Naive B cell (primary cell): ENCODE measurements at places on chromosomes 1 and 21.
A peak's percentile ranks its signal among the peaks of the same experiment; 100 is the strongest.

DNA sequence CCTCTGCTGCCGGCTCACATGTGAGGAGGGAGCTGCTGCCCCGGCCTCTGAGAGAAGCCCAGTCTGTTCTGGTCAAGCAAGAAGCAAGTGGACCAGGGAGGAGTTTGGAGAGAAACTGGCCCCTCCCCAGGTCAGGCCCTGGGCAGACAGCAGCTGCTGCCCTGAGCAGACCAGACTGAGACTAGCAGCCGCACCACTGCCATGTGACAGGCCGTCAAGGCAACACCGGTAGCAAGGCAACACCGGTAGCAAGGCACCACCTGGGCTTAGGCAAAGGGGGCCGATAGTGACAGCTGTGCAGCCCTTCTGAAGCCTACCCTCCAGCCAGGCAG lies 50.3 kb downstream of the ARHGEF16 start:
- DNase-seq = no peak

- DNase-seq = no peak
Measured at GRCh38 chr1:212953321-212953720, 3.0 kb downstream of the VASH2 start.

- no peak for DNase-seq
Measured at GRCh38 chr21:34762786-34763185, 94.0 kb downstream of the CLIC6 start.

GRCh38 chr21:17726047-17726829 lies 92.9 kb downstream of the C21orf91 start:
- DNase-seq = no peak

DNA sequence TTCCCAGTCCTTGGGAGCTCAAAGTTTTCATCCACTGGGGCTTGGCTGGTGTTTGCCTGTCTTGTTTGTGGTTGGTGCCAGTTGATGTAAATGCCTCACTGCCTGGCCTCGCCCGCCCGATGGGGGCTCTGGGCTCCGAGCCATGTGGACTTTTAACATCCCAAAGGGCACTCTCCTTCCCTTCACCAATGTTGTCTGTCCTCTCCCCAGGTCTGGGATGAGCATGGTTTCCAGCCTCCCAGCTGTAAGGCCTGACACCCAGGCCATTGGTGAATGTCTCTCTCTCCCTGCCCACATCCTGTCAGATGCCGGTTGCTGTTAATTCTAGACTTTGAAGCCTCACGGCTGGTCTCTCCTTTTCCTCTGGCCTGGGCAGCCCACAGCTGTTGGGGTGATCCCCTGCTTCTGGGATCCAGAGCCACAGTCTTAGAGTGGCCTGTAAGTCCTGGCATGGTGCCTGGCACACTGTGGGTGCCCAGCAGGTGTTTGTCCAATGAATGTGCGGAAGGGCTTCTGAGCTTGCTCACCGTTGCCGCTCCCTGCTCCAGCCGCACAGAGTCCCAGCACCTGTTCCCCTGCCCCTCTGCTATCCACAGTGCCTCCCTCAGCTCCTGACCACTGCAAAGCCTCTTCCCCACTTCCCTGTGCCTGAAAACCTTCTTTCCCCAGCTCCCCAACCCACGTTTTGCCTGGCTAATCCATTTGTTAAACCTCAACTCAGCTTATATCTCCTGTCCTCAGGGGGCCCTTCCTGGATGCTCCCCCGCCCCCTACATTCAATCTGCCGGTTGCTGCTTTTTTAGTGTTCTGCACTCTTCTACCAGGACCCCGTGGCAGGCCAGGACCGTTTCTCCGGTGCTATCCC lies 3.3 kb upstream of the C1orf174 start:
- no peak for DNase-seq

DNA sequence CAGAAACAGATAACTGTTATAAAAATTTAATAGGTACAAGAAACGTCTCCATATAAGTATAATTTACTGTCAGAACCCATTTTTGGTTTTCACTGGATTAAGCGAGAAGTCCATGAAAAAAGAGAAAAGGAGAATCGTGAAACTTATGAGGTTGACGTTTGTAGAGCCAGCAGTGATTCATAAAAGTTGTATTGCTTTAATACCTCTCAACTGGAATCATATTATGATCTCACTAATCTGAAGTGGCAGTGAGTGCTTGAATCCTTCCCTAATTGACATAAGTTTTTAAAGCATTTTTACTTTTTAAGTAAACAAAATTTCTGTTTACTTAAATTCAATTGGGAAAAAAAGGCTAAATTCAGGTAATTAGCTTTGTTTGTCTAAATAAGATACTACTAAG lies 315.3 kb downstream of the TPR start:
- no peak for DNase-seq

DNA sequence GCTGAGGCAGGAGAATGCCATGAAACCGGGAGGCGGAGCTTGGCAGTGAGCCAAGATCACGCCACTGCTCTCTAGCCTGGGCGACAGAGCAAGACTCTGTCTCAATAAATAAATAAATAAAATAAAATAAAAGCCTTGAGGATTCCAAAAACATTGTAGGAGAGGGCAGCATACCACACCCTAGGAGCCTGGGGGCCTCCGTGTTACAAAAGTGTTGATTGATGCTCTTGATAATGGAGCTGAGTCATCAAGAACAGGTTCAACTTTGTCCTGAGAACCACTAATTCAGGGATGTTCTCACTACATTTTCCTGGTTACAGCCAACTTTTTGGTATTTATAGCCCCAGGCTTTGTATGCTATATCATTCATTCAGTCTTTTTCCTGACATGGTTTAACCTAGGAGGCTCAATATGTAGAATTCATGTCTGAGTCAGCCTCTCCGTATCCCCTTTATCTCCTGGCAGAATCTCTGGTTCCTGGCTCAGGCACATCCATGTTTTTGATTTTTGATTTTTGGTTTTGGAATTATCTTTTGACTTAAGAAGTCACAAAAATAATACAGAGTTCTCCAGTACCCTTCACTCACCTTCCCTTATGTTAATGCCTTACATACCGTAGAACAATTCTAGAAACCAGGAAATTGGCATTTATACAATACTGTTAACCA lies 69.4 kb downstream of the LRRC8D start:
- no peak for DNase-seq

DNA sequence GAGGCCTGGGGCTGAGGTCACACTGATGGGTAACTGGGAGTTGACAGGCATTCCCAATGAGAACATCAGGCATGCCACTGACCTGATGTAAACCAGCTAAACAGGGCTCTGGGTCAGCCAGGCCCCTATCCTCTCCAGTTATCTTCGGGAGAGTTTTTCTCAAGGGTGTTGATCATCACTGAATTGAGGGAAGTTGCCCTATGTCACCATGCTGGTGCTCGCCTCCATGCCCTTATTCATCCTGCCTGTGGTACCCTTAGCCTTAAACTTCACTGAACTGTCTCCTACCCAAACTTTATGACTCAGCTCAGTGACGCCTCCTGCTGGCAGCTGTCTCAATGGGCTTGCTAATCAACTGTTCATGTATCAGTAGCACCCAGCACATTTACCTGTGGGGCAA lies 80.7 kb upstream of the TNR start:
- no peak for DNase-seq

DNA sequence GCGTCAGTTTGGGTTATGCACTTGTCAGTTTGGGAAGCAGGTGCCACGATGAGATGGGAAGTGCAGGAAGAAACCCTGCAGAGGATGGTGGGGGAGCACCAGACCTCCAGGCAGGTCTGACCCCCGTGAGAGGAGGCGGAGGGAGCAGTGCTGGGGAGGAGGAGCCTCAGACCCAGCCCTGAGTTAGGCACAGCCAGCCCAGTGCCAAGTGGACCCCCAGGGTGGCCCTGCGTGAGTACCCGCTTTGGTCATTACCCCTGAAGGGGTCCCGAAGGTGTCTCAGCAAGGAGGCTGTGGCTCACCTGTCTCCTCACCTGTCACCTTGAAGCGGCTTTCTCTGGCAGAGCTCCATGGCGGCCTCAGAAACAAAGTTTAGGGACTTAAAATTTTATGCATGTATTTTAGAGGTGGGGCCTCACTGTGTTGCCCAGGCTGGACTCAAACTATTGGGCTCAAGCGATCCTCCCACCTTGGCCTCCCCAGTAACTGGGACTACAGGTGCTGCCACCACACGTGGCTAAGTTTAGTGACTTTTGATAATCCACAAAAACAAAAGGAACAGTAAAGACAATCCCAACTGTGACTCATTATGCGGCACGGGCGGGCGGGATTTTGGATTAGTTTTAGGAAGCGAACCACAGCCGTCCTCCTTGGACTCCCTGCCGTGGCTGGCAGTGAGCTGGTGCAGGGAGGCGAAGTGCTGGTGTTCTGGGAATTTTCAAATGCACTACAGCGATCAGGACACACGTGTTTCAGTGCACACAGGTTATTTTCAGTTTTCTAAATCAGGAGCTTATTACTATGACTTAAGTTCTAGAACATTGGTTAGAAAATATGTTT lies 4.7 kb downstream of the AGPAT3 start:
- DNase-seq = no peak

GRCh38 chr1:26220199-26220912 lies 13.6 kb upstream of the CEP85 start:
- no peak for DNase-seq

GRCh38 chr1:116232989-116233514 lies 121.9 kb downstream of the MAB21L3 start:
- no peak for DNase-seq

DNA sequence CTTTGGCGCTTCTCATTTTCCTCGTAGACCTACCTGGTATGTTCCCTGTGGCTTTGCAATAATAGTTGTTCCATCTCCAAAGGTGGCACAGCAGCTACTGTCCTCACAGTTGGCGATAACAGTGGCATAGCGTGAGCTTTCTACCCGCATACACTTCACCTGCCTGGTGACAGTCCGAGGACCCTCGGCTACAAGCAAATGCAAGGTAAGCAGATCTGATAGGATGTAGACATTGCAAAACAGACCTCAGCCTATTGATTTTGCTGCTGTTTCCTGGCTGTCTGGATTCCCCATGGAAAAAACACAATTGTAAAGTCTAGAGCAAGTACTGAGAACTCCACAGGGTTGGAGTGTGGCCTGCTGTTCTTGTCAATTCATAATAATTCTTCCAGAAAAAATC lies 78.5 kb downstream of the WDR3 start:
- no peak for DNase-seq

GRCh38 chr1:41784531-41785274 lies 134.0 kb downstream of the HIVEP3 start:
- DNase-seq = no peak

DNA sequence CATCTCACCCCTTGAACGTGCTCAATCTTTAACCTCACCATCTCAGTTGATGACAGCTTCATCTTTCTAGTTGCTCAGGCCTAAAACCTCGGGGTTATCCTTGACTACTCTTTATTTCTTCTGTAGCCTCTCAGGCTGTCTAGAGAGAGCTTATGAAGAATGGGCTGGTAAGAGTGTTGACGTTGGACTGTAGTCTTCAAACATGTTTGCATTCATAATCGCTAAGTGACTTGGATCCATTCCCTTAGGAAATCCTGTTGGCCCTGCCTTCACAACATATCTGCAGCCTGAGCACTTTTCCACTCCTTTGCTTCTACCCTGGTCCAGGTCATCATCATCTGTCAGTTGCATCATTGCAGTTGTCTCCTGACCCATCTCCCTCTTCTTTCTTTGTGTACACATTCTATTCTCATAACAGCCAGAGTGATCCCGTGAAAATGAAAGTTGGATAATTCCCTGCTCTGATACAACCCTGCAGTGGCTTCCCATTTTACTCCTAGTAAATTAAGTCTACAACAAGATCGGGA lies 10.5 kb downstream of the UCK2 start:
- no peak for DNase-seq

DNA sequence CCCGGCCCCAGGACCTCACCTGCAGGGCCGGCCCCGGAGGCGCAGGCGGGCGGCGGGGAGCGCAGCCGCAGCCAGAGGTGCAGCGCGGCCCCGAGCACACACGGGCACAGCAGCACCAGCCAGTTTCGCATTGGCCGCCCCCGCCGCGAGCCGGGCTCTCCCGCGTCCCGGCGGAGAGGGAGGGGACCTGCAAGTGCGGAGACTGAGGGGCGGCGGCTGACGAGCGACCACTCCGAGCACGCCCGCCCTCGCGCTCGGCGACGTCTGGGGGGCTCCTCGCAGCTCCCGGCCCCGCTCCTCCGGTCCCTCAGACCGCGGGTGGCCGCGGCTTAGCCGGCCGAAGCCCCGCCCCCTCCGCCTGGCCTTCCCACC lies at the start of gene B3GALNT2:
B3GALNT2 (minus strand) TSS at position 331 of the 372 bp plus-strand sequence; CDS start at position 131, 200 bp downstream.
- DNase-seq = no peak

DNA sequence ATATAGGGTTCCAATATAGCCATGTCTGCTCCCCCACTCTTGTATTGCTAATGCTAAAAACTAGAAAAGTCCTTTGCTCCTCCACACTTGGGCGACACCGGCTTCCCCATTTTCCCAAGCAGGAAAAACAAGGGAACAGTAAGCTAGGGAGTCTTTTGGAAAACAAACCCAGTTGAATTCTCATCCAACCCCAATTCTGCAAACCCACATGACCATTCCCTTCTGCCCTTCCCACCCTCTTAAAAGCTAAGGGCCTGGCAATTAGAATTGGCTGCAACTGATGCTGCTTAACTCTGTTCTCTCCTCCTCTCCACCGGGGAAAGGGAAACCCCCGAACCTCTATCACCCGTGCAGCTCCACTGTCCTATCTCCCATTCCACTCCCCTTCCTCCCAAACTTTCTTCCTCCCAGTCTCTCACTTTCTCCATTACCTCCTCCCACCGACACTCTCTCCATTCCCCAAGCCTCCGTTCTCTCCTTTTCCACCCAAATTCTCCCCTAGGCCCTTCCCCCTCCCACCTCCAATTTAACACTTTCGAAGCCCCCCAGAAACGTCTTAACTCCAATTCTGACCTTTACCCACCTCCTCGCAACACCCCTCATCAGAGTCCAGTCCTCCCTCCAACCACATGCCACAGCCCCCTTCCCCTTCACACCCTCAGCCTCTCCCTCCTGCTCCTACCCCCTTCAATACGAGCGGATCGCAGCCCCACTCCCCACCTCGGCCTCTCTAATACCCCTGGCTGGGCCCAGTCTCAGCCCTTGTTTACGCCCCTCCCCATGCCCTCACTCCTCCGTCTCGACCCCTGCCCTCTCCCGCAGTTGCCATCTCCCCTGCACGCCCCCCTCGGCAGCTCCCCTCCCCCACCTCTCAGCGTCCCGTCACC lies 701 bp downstream of the DEDD start:
- DNase-seq = no peak

DNA sequence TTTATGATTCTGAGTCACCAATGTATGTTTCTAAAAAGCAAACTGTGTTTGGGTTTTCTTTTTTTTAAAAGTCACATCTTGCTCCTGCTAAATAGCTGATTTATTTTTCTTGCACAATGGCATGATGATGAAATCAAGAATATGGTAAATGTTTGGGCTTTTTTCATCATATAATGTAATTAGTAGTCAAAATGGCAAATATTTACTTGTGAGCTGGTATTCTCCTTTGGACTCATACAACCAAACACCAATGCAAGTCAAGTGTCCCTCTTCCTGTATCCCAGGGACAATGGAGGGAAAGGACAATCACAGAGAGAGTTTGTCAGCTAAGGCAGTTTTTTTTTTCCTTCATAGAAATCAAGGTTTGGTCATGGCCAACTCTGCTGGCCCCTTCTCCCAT lies 94.6 kb upstream of the RALGPS2 start:
- no peak for DNase-seq

- no peak for DNase-seq
Measured at GRCh38 chr1:182520736-182521135, 68.3 kb downstream of the RNASEL start.

- no peak for DNase-seq
Measured at GRCh38 chr1:236748268-236748870, 46.7 kb upstream of the MTR start.

- no peak for DNase-seq
Measured at GRCh38 chr1:75203415-75204277, 69.5 kb downstream of the LHX8 start.

GRCh38 chr1:63915121-63915520 lies 141.3 kb downstream of the ROR1 start:
- peak; percentile 54 for DNase-seq
